Suppressor macrophage treated with lipopolysaccharide for 4 hours (primary cell): ENCODE measurements at places on chromosomes 12 and 14.

- no peak for DNase-seq
Measured at GRCh38 chr12:123726962-123727361, 14.8 kb downstream of the ATP6V0A2 start.

GRCh38 chr14:85280074-85280473 lies 249.9 kb upstream of the FLRT2 start:
- DNase-seq: no peak

DNA sequence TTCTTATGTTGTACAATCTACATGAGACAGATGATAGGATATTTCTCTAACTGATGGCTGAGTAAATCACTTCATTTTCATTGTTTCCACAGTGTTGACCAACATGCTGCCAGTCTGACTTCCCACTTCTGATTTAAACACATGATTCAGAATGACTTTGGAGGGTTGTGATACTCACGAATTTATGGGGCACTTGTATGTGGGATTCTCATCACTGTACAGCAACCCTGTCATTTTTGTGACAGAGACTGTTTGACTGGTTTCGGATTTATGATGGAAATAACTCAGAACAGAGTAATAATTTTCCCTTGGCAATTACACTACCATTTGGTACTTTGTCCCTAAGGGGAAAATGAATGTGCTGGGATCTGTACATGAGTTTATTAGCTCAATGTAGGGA lies 333.8 kb downstream of the TRHDE start:
- DNase-seq: no peak

GRCh38 chr12:131030472-131031328 lies 77.0 kb downstream of the ADGRD1 start:
- no peak for DNase-seq

- peak; percentile 69 for DNase-seq
Measured at GRCh38 chr14:77026930-77027537, 1.5 kb downstream of the IRF2BPL start.

GRCh38 chr12:88934163-88934747 lies 354.0 kb upstream of the KITLG start:
- no peak for DNase-seq

GRCh38 chr14:50657753-50658152 lies 10.4 kb downstream of the SAV1 start:
- no peak for DNase-seq

DNA sequence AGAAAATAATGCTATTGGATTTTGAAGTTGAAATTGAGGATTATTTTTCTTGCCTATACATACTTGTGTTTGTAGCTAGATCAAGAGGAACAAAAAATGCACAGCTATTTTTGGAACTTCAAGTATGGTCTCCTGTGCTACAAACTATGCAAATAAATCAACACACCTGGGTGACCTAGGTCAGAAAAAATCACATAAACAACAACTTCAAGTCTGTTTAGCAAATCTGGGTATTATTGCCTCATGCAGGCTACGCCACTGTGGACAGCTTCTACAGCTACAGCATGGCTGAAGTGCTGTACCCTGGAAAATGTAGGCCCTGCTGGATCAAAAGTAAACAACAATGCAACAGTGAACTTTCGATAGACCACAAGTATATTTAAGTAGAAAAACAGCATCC lies 87.5 kb downstream of the SLC6A15 start:
- DNase-seq: no peak

DNA sequence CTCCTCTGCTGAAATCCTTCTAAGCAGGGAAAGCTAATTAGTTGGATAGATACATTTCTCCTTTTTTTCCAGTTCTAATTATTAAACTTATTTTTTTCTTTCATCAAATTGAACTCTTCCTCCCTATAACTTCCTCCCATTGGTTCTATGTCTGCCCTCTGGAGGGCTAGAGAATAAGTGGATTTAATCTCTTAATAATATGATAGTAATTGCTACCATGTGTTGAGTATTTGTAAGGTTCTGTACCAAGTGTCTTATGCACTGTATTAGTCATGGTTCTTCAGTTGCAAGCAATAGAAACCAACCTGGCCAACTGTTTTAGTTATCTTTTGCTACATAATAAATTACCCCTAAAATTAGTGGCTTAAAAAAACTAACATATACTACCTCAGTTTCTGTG lies 190.5 kb upstream of the PLXNC1 start:
- no peak for DNase-seq
